Activated gamma-delta T cell treated with anti-CD3 and anti-CD28 coated beads, Interleukin-2, amount 50 U/mL, for 16 hours (primary cell): ENCODE measurements at places on chromosomes 3 and 15.

DNA sequence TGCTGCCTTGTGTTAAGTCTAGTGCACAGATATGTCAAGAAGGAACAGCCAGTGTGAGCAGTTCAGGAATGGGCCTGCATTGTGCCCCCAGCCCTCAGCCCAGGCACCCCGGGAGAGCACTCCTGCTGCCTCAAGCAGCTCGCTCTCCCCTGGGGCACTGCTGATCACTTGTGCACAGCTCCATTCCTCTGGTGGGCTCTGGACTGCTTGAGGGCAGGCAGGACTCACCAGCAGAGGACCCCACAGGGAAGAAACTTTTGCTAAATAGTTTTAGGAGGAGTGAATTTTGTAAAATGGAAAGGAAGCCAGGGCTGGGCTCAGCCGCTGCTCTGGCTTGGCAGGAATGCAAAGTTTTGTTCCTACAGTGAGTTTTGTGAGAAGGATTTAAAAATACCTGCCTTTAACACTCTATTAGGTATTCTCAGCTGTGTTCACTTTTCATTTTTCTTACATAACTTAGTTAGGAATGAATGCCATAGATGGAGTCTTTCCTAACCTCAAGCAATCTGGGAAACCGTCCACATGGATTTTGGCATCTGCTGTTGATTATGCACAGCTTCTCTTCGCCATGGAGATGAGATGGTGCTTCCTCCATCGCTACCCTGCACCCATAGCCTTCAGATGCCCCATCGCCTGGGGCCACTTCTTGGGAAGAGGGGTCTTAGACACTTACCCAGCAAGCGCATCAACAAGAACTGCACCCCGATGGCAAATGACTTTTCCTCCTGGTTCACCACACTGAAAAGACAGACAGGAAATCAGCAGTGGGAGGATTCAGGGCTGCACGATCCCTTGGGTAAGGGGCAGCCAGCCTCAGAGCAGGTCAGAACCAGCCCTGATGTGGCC is 42.3 kb upstream of the RAB6B start:
- DNase-seq = no peak

- no peak for DNase-seq
Measured at GRCh38 chr3:187005827-187006481, 75.6 kb downstream of the ST6GAL1 start.

- DNase-seq = no peak
Measured at GRCh38 chr3:121592856-121593702, at the start of gene FBXO40. Gene FBXO40 (plus strand): TSS chr3:121593379. CDS start chr3:121620576, 27,197 bp downstream.

DNA sequence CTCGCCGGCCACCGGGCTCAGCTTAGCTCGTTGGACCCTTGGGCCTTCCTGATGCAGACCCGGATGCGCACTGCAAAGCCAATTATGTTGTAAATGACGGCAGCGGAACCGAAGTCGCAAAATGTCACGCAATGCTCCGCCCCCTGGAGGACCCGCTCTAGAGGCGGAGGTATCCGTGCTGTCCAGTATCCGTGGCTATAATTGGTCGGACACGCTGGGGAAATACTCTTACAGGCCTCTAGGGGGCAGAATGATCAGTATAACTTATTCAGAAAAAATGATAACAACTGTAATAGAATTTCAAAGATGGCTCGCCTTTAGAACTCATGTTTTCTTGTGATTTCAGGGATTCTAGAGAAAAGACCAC is at the start of gene PRR23B:
TSS of gene PRR23B (minus strand) at position 59 of the 367 bp plus-strand sequence. CDS start 265 bp downstream, outside the sequence.
- no peak for DNase-seq

DNA sequence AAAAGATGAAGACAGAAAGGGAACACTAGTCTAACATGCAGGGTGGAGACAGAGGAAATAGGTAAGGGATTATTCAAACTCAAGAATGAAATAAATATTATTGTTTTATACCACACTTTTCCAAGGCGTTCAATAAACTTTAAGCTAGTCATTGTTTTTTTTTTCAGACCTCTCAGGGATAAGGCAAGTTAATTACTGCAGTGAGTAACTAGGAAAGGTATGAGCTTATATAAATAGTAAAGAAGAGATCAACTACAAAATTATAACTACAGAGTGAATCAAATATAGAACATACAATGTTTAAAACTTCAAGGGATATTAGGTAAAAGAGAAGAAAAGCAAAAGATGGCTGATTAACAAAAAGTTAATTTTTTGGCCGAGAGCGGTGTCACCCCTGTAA is 31.5 kb upstream of the XXYLT1 start:
- DNase-seq = no peak

DNA sequence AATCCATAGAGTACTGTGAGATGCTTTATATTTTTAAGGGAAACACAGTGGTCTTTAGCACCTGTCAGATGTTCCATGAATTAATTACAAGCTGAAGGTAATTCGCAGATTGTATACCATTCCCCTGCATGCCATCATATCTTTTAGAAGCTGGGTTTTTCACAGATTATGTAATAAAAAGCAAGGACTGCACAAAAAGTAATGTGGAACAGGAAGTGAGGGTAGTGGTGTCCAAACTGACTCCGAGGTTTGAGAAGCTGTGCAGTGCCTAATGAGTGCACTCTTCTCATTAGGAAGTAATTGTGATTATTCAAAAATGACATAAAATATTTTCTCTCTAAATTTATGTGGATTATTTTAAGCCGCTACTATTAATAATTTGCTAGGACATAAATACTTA is 123.2 kb downstream of the GOLIM4 start:
- DNase-seq = no peak

DNA sequence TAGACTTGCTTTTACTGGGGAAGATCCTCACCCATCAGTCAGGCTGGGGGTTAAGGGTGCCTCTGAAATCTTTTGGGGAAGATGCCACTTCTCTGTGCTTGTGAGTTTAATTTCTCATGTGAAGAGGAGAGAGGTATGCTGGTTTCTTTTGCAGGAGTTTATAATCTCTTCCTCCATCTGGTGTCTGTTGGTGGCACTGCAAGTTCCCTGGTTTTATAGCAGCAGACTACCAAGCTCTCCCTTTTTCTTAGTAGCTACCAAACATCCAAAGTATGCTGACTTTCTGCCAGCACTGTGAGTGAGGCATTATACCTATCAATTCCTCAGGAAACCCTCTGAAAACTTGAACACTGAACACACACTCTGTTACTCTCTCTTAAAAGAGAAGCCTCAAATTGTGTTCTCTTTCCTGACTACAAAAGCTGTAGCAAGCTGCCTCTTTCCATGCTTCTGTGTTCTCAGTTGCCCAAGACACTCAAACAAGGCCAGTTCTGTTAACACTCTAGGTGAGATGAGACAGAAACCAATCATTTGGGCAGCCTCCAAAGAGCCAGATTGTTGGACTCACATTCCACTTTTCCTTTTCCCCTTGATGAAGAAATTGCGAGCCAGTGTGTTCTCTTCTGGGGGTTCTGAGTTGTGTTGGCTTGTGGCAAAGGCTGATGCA is 299.5 kb downstream of the GAP43 start:
- no peak for DNase-seq

DNA sequence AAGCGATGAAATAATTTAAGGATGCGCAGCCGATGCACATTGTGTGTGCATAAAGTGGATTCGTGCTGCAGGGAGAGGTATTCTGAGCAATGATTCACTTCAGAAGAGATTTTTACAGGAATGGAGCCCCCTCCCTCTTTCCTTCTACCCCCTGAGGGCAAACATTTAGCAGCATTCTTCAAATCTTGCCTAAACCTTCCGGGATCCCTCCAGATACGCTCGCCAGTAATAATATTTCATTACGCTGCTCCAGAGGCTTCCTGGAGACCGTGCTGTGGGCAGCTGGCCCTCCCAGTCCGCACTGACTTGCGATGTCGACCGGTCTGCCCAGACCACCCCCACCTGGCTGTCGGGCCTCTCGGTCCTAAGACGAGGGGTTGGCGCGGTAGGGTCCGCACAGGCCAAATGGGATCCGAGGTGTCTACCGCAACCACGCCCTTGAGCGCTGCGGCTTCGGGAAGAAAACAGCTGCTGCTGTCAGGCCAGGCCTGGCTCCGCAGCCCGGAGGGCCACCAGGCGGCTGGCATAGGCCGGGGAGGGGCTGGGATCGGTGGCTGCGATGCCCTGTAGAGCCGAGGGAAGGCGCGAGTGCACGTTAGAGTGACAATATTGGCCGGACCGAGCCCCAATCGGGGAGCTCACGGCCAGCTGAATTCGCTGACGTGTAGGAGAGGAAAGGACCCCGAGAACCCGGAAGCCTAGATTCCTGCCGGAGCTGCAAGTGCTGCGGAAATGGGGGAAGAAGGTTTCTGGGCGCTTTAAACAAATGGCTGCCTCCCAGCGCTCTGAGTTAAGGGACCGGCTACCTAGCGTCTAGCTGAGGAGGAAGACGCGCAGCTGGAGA is 14.3 kb downstream of the ZIC4 start:
- no peak for DNase-seq
